ENCODE measurements at places on chromosomes 3 and 15.

- no peak for DNase-seq
These were observed 90.1 kb downstream of the FBN1 start for GRCh38 chr15:48555241-48555881.

DNA sequence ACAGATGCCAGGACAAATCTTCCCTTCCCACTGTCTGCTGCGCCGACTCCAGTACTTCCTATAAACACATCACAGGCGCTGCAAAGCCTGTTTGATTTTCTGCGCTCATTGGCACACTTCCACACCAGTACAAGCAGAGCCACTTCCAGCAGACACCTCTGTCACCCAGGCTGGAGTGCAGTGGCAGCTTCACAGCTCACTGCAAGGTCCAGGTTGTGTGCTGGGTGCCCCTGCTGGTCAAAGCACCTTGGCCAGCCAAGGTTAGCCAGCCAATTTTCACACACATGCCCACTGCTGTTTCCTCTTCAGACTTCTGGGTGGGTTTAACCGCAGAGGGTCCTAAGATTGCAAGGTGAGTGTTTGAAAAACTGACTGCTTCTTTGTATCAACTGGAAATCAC, 4.9 kb downstream of the CHDH start:
- no peak for DNase-seq

- DNase-seq: no peak
These were observed 37.9 kb downstream of the LIPC start for GRCh38 chr15:58469432-58470353.

DNA sequence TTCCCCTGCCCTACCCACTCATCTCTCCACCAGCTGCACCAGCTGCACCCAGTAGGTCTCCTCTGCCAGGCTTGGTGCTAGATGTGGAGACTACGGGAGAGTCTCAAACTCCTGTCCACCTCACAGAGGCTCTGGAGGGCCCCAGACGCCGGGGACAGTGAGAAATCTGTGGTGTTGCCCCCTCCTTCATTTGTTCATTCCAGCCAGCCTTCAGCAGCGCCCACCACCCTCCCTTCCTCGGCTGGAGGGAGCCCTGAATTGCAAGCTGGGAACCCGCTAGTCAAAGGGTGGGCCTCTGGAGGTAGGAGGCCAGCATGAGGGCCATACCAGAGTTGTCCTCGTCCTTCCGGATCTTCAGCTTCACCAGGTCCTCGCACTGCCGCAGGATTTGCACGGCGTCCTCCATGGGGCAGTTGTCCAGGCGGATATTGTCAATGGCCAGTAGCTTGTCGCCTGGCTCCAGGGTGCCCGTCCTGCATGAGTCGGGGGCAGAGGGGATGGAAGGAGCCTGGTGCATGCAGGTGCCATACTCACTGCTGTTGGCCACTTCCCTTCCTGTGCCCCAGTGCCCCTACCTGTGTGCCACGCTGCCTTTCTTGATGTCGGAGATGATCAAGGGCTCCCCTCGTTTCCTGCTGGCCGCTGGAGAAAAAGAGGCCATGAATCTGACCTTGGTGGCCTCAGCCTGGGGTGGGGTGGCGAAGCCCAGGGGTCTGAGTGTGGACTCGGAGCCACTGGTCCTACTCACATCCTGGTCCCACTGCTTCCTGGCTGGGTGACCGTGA, 29.1 kb downstream of the GRIP2 start:
- DNase-seq: peak; percentile 71

Measured in posterior vena cava (tissue), 2 donors.